ENCODE measurements at places on chromosomes 13 and 19. TPM values are rescaled to one million over a fixed set of nuclear protein-coding genes. Genes with fewer than 3 reads are reported as not detected.

DNA sequence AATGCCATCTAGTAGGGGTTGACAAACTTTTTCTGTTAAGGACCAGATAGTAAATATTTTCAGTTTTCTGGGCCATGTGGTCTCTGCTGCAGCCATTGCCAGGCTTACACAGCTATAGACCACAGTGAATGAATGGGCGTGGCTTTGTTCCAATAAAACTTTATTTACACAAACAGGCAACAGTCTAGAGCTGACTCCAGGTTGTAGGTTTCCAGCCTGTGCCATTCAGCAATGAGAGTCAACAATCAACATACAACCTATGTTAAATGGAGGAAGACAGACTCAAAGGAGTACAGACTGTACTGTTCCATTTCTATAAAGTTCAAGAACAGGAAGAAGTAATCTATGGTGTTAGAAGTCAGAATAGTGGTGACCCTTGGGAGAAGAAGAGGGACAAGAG, 15.2 kb upstream of the IZUMO2 start:
- no peaks in the 10 kb centered on the region for H3K36me3 ChIP-seq
- H3K27ac ChIP-seq: no peak overlapping the region
- H3K4me3 ChIP-seq: no peak overlapping the region
- DNase-seq: no peak
- no peaks in the 10 kb centered on the region for H3K27me3 ChIP-seq

DNA sequence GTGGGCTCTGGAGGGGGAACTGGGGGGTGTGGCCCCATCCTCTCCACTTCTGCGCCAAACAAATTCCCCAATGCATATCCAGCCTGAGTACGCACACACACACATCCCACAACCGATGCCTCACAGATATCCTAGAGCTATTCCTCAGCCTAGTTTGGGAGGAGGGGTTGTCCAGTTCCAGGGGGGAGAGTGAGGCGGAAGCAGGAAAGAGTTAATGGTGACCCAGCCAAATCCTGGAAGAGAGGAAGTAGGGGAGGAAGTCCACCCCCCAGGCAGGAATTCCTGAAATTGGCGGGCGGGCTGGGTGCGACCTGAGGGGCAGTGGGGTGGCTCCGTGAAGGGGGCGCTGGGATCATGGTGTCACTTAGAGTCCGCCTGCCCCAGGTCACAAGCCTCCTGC, 897 bp downstream of the GPR4 start:
- no peak for DNase-seq
- no peak overlapping the region for H3K4me3 ChIP-seq
- H3K4me1 ChIP-seq: no peaks in the 10 kb centered on the region
- peaks cover 78% of the 10 kb centered on the region for H3K27me3 ChIP-seq

DNA sequence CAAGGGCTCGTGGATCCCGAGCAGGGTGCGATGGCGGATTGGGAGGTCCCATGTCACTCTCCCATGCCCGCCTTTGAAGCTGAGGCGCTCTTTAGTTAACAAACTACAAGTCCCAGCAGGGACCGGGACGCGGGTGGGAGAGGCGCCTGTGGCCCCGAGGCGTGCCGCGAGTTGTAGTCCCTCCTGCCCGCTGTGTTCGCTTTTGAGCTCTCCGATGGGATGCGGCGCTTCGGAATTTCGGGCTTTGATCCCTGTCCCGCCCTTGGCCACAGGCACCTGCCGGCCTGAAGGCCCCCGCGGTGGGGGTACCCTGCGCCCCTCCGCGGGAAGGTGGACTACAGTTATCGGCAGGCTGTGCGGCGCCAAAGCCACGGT, 11.0 kb downstream of the CYTH2 start:
- H3K4me1 ChIP-seq: no peaks in the 10 kb centered on the region
- no peak for DNase-seq
- peaks cover 26% of the 10 kb centered on the region for H3K36me3 ChIP-seq
- peak overlapping the region; percentile 57 for H3K27ac ChIP-seq
- H3K27me3 ChIP-seq: no peaks in the 10 kb centered on the region

- no peak overlapping the region for H3K4me3 ChIP-seq
- no peak overlapping the region for H3K27ac ChIP-seq
- no peaks in the 10 kb centered on the region for H3K27me3 ChIP-seq
- H3K36me3 ChIP-seq: no peaks in the 10 kb centered on the region
- no peak for DNase-seq
- H3K4me1 ChIP-seq: no peaks in the 10 kb centered on the region
Observed at GRCh38 chr19:29700498-29700897, 14.6 kb downstream of the C19orf12 start.

GRCh38 chr19:43105496-43105895, 23.0 kb upstream of the PSG2 start:
- no peak overlapping the region for H3K27ac ChIP-seq
- no peaks in the 10 kb centered on the region for H3K36me3 ChIP-seq
- H3K4me1 ChIP-seq: no peaks in the 10 kb centered on the region
- no peak for DNase-seq

Gene NPAS1
- 2.9 TPM for total RNA-seq

DNA sequence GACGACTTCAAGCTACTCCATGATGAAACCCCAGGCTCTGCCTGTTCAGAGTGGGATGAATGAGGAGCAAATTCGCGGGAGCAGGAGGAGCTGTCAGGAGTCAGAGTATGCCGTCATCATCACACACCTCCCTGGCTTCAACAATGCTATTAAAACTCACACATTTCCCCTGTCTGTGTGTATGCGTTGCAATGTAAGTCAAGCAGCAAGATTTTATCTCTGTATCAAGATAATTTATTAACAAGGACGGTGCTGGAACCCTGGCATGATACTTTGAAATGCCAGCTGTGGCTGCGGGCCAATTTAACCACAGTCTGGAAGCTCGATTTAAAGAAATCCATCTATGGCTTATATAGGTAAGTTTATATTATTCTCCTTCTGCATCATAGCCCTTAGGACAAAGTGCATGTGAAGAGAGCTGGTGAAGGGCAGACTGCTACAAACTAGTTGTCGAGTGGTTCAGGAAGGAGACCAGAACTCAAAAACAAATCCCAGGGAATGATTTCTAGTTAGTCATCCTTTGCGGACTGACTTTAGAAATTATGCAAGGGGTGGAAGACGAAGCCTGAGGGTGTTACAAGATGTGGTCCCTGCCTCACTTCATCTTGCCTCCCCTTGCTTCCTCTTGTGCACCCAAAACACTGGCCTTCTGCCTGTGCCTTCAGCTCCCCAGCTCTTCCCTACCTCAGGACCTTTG, 486.5 kb downstream of the COG6 start:
- H3K4me1 ChIP-seq: no peaks in the 10 kb centered on the region
- H3K27ac ChIP-seq: no peak overlapping the region
- no peaks in the 10 kb centered on the region for H3K36me3 ChIP-seq
- no peaks in the 10 kb centered on the region for H3K27me3 ChIP-seq
- no peak overlapping the region for H3K4me3 ChIP-seq

GRCh38 chr19:39568604-39569003, 28.6 kb upstream of the EID2 start:
- DNase-seq: peak; percentile 3
- H3K4me3 ChIP-seq: no peak overlapping the region
- H3K4me1 ChIP-seq: no peaks in the 10 kb centered on the region
- H3K36me3 ChIP-seq: no peaks in the 10 kb centered on the region
- H3K27ac ChIP-seq: no peak overlapping the region

GRCh38 chr13:45068036-45069001, 52.0 kb upstream of the GTF2F2 start:
- peaks cover 11% of the 10 kb centered on the region for H3K4me1 ChIP-seq
- no peaks in the 10 kb centered on the region for H3K36me3 ChIP-seq
- no peaks in the 10 kb centered on the region for H3K27me3 ChIP-seq
- no peak overlapping the region for H3K27ac ChIP-seq

GRCh38 chr13:112984954-112985802, 16.2 kb downstream of the MCF2L start:
- no peak for DNase-seq
- no peaks in the 10 kb centered on the region for H3K36me3 ChIP-seq
- peaks cover 4% of the 10 kb centered on the region for H3K4me1 ChIP-seq
- no peak overlapping the region for H3K4me3 ChIP-seq
- H3K27me3 ChIP-seq: no peaks in the 10 kb centered on the region
- H3K27ac ChIP-seq: no peak overlapping the region

Gene SBK2
- 2.4 TPM for total RNA-seq

DNA sequence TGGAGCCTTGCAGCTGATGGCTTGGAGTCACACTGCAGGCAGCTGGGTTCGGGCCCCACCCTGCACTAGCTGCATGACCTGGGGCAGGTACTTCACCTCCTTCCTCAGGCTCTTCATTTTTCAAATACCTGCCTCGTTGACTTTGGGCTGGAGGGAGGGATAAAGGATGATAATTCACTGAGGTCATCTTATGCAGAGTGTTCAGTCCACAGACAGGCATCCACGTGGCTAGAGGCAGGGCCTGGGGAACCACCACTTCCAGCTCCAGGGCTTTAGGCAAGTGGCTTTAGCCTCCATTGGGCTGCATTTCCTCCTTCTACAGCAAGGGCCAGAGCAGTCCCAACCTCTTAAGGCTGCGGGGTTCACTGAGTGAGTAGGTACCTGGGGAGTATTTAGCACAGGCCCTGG, 84.8 kb downstream of the SIPA1L3 start:
- no peaks in the 10 kb centered on the region for H3K36me3 ChIP-seq
- H3K27me3 ChIP-seq: no peaks in the 10 kb centered on the region
- no peak for DNase-seq
- H3K27ac ChIP-seq: no peak overlapping the region
- H3K4me3 ChIP-seq: no peak overlapping the region

Gene SEMA6B
- 74.8 TPM for total RNA-seq

GRCh38 chr19:57512845-57513244, 13.1 kb downstream of the ZNF773 start:
- no peaks in the 10 kb centered on the region for H3K4me1 ChIP-seq
- no peak overlapping the region for H3K4me3 ChIP-seq
- H3K36me3 ChIP-seq: peaks cover 17% of the 10 kb centered on the region
- H3K27me3 ChIP-seq: no peaks in the 10 kb centered on the region

DNA sequence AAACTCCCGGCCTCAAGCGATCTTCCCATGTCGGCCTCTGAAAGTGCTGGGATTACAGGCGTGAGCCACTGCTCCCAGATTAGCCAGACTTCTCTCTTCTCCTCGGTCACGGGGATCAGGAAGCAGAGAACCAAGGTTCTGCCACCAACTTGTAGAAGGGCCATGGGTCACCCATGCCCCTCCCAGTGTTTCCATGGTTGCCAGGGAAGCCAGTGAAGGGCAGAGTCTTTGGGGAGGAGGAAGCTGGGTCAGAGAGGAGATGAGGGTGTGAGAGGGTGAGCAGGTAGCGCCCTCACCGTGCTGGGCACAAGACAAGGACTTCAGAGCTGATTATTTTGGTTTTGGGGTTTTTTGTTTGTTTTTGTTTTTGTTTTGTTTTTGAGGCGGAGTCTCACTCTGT, 77.1 kb downstream of the GNG7 start:
- H3K27ac ChIP-seq: no peak overlapping the region
- no peak overlapping the region for H3K4me3 ChIP-seq
- no peak for DNase-seq
- H3K36me3 ChIP-seq: no peaks in the 10 kb centered on the region

DNA sequence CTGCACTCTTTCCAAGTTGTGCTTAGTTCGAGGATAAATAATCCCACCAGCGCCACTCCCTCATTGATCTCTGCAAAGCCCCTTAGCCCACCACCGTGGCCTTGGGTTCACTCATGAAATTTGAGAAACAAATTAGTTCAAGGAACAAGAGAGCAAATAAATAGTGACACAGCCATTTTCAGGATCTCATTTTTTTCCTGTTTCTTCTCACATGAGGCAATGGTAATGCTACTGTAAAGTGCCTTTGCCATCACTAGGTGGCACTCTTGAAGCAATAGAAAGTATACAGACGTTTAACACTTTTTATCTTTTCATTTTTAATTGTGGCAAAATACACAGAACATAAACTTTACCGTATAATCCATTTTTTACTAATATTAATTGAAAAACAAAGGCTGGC, 76.8 kb upstream of the ZNF835 start:
- no peak overlapping the region for H3K27ac ChIP-seq
- H3K4me1 ChIP-seq: no peaks in the 10 kb centered on the region
- DNase-seq: peak; percentile 30
- no peaks in the 10 kb centered on the region for H3K27me3 ChIP-seq
- no peak overlapping the region for H3K4me3 ChIP-seq

Gene SLC25A41
- total RNA-seq: 1.9 TPM

Gene CEBPA
- 6.2 TPM for total RNA-seq

DNA sequence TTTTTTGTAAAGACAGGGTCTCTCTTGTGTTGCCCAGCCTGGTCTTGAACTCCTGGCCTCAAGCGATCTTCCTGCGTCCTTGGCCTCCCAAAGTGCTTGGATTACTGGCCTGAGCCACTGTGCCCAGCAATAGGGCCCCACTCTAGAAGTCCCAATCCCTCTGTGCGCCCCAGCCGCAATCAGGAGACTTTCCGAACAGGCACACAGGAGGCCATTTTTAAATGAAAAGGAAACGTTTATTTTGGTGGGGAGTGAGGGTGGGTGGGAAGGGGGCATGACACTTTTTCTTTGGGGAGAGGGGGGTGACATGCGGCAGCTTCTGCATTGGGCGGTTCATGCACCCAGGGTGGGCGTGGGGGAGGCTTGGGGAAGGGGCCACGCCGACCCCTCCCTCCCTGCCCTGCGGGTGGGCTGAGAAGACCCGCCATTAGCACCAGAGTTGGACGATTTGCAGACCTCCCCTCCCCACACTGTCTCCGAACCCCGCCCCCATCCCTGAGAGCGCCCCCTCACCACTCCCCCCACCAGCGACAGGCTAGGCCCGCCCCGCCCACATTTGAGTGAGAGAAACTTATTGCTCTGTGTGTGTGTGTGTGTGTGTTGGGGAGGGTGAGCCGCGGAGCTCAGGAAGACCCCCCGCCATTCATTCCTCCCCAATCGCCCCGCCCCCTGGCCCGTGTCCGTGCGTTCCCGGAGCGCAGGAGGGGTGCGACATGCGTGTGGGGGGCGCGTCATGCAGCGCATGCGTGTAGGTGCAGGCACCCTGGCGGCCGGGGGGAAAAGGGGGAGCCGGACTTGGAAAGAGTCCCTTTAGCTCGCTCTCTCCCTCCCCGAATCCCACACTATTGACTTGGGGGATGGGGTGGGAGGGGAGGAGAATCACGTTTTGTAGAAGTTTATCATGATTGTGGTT, 17.2 kb downstream of the KCNC3 start:
- peak; percentile 38 for DNase-seq
- peaks cover 11% of the 10 kb centered on the region for H3K4me1 ChIP-seq

DNA sequence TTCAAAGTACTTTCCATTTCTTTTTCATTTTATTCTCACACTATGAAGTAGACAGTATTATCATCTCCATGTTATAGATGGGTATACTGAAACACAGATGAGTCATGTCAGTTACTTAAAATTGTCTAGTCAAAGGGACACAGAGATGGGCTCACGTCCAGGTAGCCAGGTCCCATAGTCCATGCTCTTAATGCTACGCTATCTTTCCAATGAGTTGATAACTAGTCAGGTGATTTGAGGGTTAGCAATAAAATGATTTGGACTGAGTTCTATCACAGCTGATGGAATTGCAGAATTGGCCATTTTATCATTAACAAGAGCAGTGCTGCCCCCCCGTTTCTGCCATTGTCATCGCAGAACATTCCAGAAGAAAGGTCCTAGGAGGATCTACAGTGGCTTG, 318.9 kb downstream of the DLEU7 start:
- DNase-seq: no peak
- H3K27ac ChIP-seq: no peak overlapping the region
- H3K36me3 ChIP-seq: no peaks in the 10 kb centered on the region
- H3K4me1 ChIP-seq: peaks cover 16% of the 10 kb centered on the region

Data from cardiac muscle cell (in vitro differentiated cells and primary cell).